Liver (tissue), 10 donors: ENCODE measurements at places on chromosomes 3 and 15. TPM values are rescaled to one million over a fixed set of nuclear protein-coding genes. Genes with fewer than 3 reads are reported as not detected.
A peak's percentile ranks its signal among the peaks of the same experiment; 100 is the strongest.

DNA sequence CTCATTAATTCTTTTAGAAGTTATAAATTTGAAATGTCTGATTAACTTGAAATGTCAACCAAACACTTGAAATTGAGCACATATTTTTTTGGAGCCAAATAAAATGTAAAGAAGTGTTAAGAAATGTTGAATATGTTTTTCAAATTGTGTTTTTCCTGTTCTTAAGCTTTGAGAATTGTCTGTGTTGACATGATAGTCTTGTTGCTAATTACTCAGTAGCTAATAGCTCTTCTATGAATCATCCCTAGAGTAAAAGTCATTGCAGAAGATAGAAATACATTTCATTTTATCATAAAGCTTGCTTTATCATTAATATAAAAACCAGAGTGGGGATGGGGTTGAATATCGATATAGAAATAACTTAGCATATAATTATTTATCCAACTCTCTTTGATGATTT is 41.9 kb upstream of the ABHD10 start:
- H3K27me3 ChIP-seq: no peaks in the 10 kb centered on the region
- peaks cover 19% of the 10 kb centered on the region for H3K36me3 ChIP-seq
- DNase-seq: no peak
- no peak overlapping the region for H3K27ac ChIP-seq
- H3K4me1 ChIP-seq: no peaks in the 10 kb centered on the region

GRCh38 chr15:40352281-40352901 is 1.6 kb downstream of the PHGR1 start:
- no peak overlapping the region for H3K4me3 ChIP-seq
- no peaks in the 10 kb centered on the region for H3K27me3 ChIP-seq
- peaks cover 18% of the 10 kb centered on the region for H3K4me1 ChIP-seq
- H3K36me3 ChIP-seq: no peaks in the 10 kb centered on the region
- H3K27ac ChIP-seq: no peak overlapping the region
- no peak for DNase-seq

DNA sequence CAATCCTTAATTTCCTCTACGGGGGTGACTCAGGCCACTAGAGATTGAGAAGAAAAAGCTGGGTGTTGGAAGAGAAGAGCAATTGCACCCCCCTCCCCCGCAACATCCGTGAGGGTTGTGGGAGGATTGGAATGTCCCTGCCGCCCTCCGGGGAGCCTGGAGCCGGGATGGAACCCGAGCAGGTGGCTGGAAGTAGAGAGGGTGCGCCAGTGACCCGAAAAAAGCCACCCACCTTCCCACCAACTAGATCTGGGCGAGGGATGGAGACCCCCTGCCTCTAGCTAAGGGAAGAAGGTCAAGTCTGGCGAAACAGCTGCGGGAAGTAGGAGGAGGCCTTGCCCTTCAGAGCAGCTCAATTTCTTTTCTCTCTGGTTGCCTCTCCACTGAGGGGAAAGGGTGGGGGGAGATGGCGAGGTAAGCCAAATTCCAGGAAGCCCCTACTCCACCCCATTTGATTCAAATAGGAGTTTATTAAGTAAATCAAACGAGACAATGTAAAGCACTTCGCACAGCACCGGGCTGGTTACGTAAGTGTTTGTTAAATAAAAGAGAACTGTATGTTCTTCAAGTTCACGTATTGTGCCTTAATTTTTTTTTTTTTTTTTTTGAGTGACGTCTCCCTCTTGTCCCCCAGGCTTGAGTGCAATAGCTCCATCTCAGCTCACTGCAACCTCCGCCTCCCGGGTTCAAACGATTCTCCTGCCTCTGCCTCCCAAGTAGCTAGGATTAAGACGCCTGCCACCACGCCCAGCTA is 1.1 kb upstream of the WWTR1 start:
- peaks cover 21% of the 10 kb centered on the region for H3K4me1 ChIP-seq
- peak overlapping the region; percentile 65 for H3K4me3 ChIP-seq
- DNase-seq: no peak
- H3K27me3 ChIP-seq: no peaks in the 10 kb centered on the region

DNA sequence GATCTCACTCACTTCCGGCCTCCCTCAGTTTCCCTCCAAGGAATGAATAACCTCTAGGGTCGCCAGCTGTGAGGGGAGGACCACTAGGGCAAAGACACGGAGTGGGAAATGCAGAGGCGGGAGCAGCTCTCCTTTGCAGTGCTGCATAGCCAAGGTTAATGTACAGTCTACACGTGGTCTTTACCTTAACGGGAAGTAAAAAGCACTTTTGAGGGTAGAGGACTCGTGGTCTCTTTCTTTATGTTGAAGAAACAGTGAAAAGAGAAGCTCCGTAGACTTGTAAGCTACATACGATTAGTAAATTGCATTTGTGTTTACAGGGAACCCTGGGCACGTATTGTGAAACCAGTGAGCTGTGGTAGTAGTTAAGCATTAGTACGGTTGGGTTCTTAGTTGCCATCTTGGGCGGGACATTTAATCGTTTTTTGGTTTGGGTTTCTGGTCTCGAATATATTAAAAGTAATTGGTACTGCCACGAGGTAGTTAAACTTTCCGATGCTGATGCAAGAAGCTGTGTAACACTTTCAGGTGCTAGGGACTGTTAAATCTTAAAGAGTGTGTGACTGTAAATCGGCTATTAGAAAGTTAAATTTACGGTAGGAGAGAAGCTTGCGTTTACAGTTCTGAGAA is 828 bp downstream of the U2SURP start:
- H3K4me3 ChIP-seq: peak overlapping the region; percentile 84
- H3K4me1 ChIP-seq: peaks cover 30% of the 10 kb centered on the region
- no peaks in the 10 kb centered on the region for H3K27me3 ChIP-seq
- no peaks in the 10 kb centered on the region for H3K36me3 ChIP-seq
- no peak for DNase-seq
- H3K27ac ChIP-seq: peak overlapping the region; percentile 85

DNA sequence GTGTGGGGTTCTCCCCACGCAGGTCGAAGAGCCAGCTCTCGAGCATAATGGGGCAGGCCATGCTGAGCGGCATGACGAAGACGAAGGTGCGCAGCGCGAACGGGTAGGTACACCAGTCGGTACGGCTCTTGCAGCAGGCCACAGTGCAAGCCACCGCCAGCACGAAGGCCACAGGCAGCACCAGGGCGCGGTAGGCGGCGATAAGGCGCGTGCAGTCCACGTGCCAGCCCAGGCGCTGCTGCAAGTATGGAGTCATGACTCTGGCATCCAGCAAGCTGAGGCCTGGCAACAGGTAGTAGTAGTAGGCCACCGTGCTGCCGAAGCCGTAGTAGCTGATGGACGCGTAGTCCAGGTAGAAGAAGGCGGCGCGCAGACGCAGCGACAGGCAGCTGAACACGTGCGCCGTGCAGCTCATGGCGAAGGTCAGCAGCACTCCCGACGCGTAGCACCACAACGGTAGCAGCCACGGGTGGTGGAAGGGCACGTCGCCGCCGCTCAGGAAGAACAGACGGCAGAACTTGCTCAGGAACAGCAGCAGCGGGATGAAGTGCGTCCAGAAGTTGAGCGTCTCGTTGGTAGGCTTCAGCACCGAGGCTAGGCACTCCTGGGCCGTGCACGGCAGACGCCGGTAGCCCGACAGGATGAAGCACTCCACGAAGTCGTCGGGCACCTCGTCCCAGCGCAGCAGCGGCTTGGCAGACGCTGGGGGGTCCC is 797 bp downstream of the PAQR9 start:
- no peaks in the 10 kb centered on the region for H3K27me3 ChIP-seq
- peak overlapping the region; percentile 75 for H3K27ac ChIP-seq
- H3K4me3 ChIP-seq: peak overlapping the region; percentile 64
- H3K4me1 ChIP-seq: peaks cover 38% of the 10 kb centered on the region
- DNase-seq: no peak

DNA sequence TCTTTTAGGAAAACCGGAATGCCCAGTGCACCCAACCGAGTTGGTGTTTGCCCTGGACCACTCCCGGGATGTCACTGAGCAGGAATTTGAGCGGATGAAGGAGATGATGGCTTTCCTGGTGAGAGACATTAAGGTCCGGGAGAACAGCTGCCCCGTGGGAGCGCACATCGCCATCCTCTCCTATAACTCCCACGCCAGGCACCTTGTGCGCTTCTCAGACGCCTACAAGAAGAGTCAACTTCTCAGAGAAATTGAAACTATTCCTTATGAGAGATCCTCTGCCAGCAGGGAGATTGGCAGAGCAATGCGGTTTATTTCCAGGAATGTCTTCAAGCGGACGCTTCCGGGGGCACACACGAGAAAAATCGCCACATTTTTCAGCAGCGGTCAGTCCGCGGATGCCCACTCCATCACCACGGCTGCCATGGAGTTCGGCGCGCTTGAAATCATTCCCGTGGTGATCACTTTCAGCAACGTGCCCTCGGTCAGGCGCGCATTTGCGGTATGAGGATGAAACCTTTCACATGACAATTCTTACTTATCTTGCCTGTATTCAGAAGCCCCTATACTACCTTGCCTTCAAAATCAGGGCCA is 97.5 kb downstream of the PIK3R4 start:
- DNase-seq: no peak
- H3K4me3 ChIP-seq: no peak overlapping the region
- H3K27me3 ChIP-seq: no peaks in the 10 kb centered on the region
- H3K27ac ChIP-seq: no peak overlapping the region
- H3K36me3 ChIP-seq: no peaks in the 10 kb centered on the region
- H3K4me1 ChIP-seq: no peaks in the 10 kb centered on the region

DNA sequence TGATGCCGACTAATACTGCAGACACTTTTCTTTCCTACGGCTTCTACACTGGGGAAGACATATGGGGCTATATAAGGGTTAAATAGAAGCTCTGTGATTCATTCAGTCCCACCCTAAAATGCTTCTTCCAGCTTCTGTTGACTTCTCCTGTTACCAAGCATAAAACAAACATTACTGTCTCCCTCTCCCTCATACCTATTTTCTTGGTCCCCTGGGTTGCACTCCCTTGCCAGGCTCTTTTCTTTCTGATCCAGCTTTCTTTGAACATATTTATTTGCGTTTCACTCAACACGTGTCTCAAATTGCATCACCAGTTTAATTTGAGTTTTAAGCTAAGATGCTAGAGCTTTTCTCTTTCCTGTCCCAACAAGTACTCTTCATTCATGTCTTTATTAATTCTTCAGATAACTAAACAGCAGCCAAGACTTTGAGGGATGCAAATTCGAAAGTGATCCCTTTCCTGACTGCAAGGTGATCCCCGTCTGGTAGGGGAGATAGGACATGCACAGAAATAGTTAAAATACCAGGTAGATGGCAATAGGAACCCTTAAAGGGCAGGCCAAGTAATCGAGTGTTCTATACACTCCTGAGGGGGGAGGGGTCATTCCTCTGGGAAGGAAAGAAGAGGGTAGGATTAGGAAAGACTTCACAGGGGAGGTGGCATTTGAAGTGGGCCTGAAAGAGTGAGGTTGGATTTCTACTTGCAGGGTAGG is 198.6 kb upstream of the BCL6 start:
- no peaks in the 10 kb centered on the region for H3K36me3 ChIP-seq
- H3K27ac ChIP-seq: no peak overlapping the region
- no peak overlapping the region for H3K4me3 ChIP-seq
- no peak for DNase-seq
- no peaks in the 10 kb centered on the region for H3K27me3 ChIP-seq

DNA sequence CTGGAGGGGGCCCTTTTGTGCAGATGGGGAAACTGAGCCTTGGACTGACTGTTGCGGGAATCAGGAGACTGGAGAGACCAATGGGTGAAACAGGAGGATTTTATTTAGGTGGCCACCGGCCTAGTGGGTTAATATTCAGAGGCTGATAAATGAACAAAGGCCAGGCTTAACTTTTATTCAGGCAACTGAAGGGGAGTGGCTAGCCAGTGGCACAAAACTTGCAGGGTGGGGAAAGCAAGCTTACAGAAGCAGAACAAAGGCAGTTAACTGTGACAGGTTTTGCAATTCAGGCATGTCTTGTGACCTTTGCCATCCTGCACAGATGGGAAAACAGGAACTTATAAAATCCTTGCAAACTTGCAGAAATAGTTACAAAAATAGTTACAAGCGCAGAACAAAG is 24.9 kb upstream of the ACAD9 start:
- no peak overlapping the region for H3K4me3 ChIP-seq
- no peaks in the 10 kb centered on the region for H3K4me1 ChIP-seq
- no peak overlapping the region for H3K27ac ChIP-seq
- DNase-seq: no peak
- H3K36me3 ChIP-seq: no peaks in the 10 kb centered on the region

GRCh38 chr3:184583578-184584451 is 22.2 kb downstream of the EPHB3 start:
- H3K27me3 ChIP-seq: no peaks in the 10 kb centered on the region
- H3K4me1 ChIP-seq: peaks cover 35% of the 10 kb centered on the region
- no peaks in the 10 kb centered on the region for H3K36me3 ChIP-seq

- no peaks in the 10 kb centered on the region for H3K27me3 ChIP-seq
- no peak overlapping the region for H3K27ac ChIP-seq
- H3K4me1 ChIP-seq: peaks cover 4% of the 10 kb centered on the region
- no peak overlapping the region for H3K4me3 ChIP-seq
- no peak for DNase-seq
- no peaks in the 10 kb centered on the region for H3K36me3 ChIP-seq
Measured at GRCh38 chr3:142849148-142849547, 39.7 kb downstream of the PCOLCE2 start.

DNA sequence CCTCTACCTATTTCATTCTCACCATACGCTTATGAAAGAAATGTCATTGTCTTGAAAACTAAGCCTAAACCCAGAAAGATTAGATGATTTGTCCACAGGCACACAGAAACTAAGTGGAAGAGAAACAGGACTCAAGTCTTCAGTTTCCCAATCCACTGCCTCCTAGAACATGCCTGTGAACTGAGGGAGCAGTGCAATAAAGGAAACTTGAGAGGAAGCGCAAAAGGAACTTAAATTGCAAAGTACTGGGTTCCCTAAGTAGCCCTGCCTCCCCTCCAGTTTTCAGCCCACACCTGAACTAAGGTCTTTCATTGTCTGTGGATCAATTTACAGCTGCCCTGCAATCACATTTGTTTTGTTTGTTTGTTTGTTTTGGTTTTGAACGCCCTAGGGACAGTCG is 56.7 kb upstream of the TSEN2 start:
- no peaks in the 10 kb centered on the region for H3K36me3 ChIP-seq
- no peak overlapping the region for H3K27ac ChIP-seq
- no peak overlapping the region for H3K4me3 ChIP-seq
- H3K4me1 ChIP-seq: peaks cover 22% of the 10 kb centered on the region
- no peaks in the 10 kb centered on the region for H3K27me3 ChIP-seq

DNA sequence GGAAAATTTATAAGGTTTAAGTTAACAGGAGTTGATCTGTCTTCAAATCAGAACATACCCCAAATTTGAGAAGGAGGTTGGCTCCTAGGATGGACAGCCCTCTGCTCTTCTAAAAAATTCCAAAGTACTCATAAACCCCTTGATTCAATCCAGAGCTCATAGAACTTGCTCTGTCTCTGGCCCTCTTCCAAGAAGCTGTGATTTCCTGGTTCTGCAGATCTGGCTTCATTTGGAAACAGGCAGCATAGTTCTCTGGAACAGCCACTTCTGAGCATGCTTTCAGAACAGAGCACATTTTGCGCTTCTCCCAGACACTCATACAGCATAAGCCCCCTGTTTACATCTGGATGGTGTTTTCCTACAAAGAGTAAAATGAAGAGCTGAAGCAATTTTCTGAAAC is 96.7 kb downstream of the KBTBD8 start:
- H3K4me3 ChIP-seq: no peak overlapping the region
- no peak overlapping the region for H3K27ac ChIP-seq
- DNase-seq: no peak
- H3K27me3 ChIP-seq: no peaks in the 10 kb centered on the region
- no peaks in the 10 kb centered on the region for H3K4me1 ChIP-seq
- no peaks in the 10 kb centered on the region for H3K36me3 ChIP-seq

The MUC20 gene
- 6.0 TPM for polyA plus RNA-seq

The IL1RAP gene
- 53.7 TPM for polyA plus RNA-seq

The GOLGA6L10 gene
- polyA plus RNA-seq: 0.15 TPM

The SEMA6D gene
- polyA plus RNA-seq: 4.3 TPM

The CD96 gene
- polyA plus RNA-seq: 0.46 TPM

The SLC6A20 gene
- 0.10 TPM for polyA plus RNA-seq

The PSMA4 gene
- 130 TPM for polyA plus RNA-seq
